ENCODE measurements at places on chromosomes 3 and 15.

GRCh38 chr15:66187271-66187670 is 66.3 kb downstream of the MEGF11 start:
- no peak for DNase-seq

GRCh38 chr3:153023896-153024295 is 138.1 kb upstream of the RAP2B start:
- no peak for DNase-seq

- DNase-seq, result no peak
Measured at GRCh38 chr15:78103406-78104118, 11.2 kb downstream of the SH2D7 start.

DNA sequence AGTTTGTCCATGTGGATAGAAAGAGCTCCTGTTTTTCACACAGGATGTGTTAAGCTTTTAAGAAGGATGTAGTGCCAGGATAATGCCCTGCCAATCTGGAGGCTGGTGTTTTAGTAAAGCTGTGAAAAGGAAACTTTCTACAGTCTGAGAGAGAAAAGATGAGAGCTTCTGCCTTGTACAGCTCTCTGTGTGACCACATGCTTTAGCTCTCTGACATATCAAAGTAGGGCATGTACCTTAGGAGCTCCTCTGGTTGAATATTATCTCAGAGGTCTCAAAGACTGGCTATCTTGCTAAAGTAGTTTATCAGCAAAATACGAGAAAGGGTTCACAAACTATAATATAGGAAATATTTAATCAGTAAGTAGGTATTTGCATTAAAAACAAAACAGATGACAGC is 30.4 kb downstream of the CDIN1 start:
- DNase-seq, result no peak

GRCh38 chr3:28673446-28673845 is 324.8 kb upstream of the AZI2 start:
- no peak for DNase-seq

GRCh38 chr15:57527382-57528091 is 64.2 kb upstream of the MYZAP start:
- DNase-seq, result peak; percentile 14

DNA sequence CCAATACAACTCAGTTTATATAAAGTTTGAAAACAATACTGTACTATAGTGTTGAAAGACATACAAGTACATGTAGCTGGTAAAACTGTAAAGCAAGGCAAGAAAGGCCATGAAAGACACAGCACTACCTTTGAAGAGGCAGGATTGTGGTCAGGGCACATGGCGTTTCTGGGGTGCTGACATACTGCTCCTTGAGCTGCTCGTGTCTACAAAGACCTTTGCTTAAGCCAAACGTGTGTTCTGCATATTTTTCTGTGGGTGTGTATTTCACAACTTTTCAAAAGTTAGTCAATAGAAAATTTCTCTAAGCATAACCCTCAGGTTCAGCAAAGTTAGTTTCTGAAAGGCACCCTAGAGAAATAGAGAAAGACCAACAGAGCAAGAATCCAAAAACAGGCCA is 14.1 kb upstream of the TOPAZ1 start:
- no peak for DNase-seq

GRCh38 chr3:31754575-31755278 is 222.0 kb downstream of the STT3B start:
- no peak for DNase-seq

GRCh38 chr3:195701042-195701915 is 19.5 kb upstream of the MUC20 start:
- no peak for DNase-seq

DNA sequence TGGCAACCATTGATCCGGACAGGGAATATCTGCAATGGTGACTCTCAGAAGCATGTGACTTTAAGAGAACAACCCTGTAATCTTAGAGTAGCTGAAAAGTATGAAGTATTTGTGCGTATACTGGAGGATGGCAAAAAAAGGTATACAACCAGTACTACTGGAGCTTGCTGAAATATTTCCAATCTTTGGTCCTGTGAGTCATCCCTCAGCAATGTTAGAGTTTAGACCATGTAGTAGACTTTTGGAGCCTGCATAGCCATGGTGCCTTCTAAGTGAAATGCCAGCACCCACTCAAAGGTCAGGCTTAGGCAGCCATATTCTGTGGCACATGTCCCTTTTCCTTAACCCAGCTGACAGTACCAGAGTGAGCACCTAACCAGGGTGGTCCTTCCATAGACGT is 429.4 kb downstream of the NTRK3 start:
- no peak for DNase-seq
